DMS153 (cell line): ENCODE measurements at places on chromosomes 1 and 21.

DNA sequence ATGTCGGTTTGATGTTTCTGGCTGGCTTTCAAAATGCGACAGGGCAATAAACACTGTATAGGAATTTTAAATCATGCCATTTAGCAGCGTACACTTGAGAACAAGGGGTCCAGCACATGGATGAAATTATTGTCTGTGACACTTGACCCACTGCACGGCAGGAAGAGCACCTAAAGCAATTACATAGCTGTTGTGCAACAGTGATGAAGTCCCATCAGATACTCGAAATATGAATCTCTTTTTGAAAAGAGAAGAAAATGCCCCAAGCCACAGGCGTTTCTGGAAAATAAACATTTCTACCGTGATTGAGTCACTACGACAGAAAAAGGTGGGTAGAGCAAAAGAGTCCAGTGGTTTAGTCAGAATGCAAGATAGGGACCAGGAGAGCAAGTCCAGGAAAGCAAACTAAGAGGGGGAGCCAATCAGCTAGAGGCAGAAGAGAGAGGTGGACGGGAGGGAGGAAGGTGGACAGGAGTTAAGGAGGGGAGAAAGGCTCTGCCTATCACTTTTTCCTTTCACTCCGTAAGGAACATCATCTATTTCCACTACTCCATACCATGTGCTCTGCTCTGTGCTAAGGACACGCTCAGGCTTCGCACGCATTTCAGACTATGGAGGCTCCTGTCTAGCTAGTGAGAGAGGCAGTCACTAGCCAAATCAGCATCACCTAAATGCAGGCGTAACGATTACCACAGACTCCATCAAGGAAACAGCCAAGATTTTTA lies 6.4 kb downstream of the DSCAM start:
- DNase-seq = no peak

DNA sequence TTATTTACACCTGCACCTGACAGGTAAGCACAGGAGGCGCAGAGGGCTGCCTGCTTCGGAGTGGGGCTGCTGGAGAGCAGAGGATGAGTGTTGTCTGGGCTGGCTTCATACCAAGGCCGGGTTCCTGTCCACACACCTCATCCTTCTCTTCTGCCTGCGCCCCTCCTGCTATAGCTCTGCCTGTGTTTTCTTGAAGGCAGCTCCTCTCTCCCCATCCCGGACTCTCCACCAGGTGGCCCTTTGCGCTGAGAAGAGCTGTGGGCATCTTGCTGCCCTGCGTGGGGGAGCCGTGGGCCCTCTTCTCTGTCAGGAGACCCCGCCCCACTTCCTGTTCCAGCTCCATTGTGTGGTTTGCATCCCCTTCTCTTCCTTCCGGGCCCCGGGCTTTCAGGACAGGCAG lies 35.0 kb downstream of the ARHGEF10L start:
- peak; percentile 11 for DNase-seq

DNA sequence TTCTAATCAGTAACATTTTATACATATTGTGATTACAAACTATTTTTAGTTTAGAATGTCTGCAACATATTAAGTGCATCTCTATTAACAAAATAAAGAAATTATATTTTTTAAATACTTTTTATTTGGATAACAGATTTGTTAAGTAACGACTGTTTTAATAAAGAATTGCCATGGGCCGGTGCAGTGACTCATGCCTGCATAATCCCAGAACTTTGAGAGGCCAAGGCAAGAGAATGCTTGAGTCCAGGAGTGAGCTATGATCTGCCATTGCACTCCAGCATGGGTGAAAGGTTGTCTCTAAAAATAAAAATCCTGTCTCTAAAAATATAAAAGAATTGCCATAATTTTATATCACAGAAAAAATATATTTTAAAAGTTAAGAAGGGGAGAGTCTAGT lies 4.1 kb downstream of the LRRIQ3 start:
- DNase-seq = no peak

- no peak for DNase-seq
Measured at GRCh38 chr21:30710499-30710898, 8.1 kb downstream of the KRTAP21-3 start.

GRCh38 chr1:2466958-2467554 lies 9.0 kb upstream of the PLCH2 start:
- no peak for DNase-seq

GRCh38 chr1:202585590-202585933 lies 124.7 kb downstream of the SYT2 start:
- DNase-seq = no peak

- peak; percentile 11 for DNase-seq
Measured at GRCh38 chr1:154157520-154158306, 2.8 kb upstream of the NUP210L start.

GRCh38 chr1:23169727-23170335 lies 1.2 kb upstream of the LUZP1 start:
- peak; percentile 57 for DNase-seq

DNA sequence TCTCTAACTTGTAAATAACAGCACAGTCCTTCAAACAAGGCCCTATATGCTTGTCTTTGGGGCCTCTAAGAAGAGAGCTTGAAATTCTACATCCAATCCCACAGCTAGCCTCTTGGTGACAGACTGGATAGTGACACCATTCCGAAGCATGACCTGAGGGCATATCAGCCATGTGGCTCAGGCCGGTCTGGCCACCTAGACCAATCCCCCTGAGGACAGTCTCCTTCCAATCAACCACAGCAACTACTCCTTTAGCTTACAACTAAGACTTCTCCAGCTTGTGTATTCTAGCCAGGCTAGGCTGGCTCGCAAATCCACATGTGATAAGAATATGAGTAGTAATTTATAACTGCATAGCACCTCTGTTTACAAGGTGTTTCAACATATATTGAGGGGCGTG lies 14.0 kb downstream of the BCAR3 start:
- no peak for DNase-seq
